NT2/D1 (cell line): ENCODE measurements at places on chromosomes 2 and 18.

GRCh38 chr18:78978349-78979055, 1.1 kb upstream of the SALL3 start:
- no peak for DNase-seq

DNA sequence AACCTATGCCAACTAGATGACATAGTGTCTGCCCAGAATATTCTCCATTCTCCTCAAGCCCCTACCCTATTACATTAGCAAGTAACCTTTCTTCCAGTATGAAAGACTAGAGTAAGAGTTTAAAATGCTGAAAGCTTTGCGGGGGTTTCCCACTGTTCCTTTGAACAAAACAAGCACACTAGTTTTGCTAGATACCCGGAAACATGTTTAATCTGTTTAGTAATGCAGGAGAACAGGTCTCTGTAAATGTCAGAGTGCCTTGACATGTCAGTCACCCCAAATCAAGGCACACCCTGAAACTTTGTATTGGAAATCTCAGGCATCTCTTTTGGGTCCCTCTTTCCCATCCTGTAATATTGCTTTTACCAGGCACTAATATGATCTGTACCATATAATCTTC, 11.6 kb downstream of the GALNT5 start:
- DNase-seq, result no peak

- DNase-seq, result no peak
These were observed 205.9 kb upstream of the ARL4C start for GRCh38 chr2:234702731-234703225.

- no peak for DNase-seq
These were observed 405.5 kb downstream of the RND3 start for GRCh38 chr2:150081775-150082481.

GRCh38 chr2:48738806-48739205, 16.7 kb downstream of the LHCGR start:
- DNase-seq, result no peak
